Activated T-cell treated with anti-CD3 and anti-CD28 coated beads, Interleukin-2, amount 50 U/mL, for 72 hours (primary cell): ENCODE measurements at places on chromosomes 2 and 18.

DNA sequence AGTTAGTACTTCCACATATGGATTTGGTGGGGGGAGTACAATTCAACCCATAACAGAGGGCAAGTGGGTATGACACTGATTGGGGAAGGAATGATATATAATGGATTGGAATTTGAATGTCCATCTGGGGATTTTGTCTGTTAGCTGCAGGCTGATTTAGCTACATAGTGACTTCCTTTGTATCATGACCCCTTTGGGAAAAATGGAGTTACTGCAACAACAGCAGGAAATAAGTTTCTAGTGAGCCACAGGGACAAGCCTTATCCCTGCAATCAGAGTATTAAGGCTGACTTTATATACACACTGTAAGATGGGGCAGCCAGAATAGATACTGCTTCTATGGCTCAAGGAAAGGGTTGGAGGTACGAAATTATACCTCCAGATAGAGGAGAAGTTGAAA lies 404.4 kb upstream of the MEIS1 start:
- H3K36me3 ChIP-seq, result no peaks in the 10 kb centered on the region
- H3K27ac ChIP-seq, result no peak overlapping the region
- no peaks in the 10 kb centered on the region for H3K4me1 ChIP-seq
- H3K27me3 ChIP-seq, result no peaks in the 10 kb centered on the region
- no peak overlapping the region for H3K4me3 ChIP-seq
- DNase-seq, result no peak

- DNase-seq, result no peak
- H3K36me3 ChIP-seq, result no peaks in the 10 kb centered on the region
- peaks cover 7% of the 10 kb centered on the region for H3K27me3 ChIP-seq
- no peak overlapping the region for H3K4me3 ChIP-seq
- H3K4me1 ChIP-seq, result peaks cover 10% of the 10 kb centered on the region
Measured at GRCh38 chr2:589281-590130, 87.7 kb downstream of the TMEM18 start.

DNA sequence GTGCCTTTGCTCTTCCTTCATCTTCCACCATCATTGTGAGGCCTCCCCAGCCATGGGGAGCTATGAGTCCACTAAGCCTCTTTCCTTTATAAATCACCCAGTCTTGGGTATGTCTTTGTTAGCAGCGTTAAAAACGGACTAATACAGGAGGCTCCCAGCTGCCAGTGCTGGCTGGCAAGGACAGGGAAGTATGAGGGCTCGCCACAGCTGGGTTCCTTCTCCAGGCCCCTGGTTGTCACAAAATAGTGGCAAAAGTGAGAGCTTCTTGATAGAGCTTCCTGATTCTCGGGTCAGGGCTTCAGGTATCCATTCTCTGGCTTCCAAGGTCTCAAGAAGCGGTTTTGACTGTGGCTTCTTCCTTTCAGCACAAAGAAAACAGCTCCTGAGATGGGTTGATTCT lies 85.0 kb downstream of the ZNF516 start:
- H3K36me3 ChIP-seq, result peaks cover 3% of the 10 kb centered on the region
- H3K27ac ChIP-seq, result no peak overlapping the region
- H3K4me1 ChIP-seq, result peaks cover 34% of the 10 kb centered on the region
- H3K27me3 ChIP-seq, result no peaks in the 10 kb centered on the region
- DNase-seq, result no peak
- H3K4me3 ChIP-seq, result no peak overlapping the region

DNA sequence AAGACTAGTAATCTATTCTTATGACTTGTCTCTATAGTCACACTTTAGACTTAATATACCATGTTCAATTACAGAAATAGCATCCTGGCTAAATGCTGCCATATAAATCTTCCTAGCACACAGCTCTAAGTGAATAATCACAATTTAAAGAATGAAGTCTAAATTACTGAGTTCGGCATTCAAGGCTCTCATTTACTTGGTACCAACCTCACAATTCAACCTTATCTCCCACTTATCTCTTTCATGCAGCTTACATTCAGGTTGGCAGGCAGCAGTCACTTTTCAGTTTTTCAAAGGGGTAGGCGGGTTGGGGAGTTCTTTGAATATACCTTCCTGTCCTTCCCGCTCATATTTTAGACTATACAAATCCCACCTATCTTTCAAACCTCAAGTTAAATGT lies 1.5 kb downstream of the MMADHC start:
- DNase-seq, result no peak
- peaks cover 13% of the 10 kb centered on the region for H3K36me3 ChIP-seq
- peak overlapping the region; percentile 93 for H3K4me3 ChIP-seq
- peak overlapping the region; percentile 97 for H3K27ac ChIP-seq
- H3K4me1 ChIP-seq, result peaks cover 51% of the 10 kb centered on the region
